ENCODE measurements at places on chromosomes 1 and 21.

DNA sequence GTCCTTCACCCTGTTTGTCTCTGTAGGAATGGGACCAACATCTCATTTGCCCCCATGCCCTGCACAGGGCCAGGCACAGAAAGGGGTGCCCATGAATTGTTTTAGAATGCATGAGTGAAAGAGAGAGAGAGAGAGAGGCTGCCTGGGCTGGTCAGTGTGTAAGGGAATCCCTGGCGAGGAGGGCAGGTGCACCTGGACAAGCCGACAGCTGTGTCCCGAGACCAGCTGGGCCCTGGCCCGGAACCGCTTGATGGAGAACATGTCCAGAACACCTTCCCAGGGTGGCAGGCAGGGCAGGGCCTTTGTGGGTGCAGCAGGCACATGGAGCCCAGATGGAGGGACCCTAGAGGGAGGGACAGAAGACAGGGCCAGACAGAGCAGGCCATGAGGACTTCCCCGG lies 22.7 kb downstream of the SPOCD1 start:
- DNase-seq = no peak

DNA sequence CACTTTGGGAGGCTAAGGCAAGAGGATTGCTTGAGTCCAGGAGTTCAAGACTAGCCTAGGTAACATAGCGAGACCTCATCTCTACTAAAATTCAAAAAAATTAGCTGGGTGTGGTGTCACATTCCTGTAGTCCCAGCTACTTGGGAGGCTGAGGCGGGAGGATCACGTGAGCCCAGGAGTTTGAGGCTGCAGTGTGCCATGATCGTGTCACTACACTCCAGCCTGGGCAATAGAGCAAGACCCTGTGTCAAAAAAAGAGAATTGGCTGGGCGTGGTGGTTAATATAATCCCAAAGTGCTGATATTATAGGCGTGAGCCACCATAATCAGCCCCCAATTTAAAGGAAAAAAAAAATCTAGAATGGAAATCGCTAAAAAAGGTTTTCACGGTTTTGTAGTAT lies 7.0 kb downstream of the MACO1 start:
- DNase-seq = no peak

DNA sequence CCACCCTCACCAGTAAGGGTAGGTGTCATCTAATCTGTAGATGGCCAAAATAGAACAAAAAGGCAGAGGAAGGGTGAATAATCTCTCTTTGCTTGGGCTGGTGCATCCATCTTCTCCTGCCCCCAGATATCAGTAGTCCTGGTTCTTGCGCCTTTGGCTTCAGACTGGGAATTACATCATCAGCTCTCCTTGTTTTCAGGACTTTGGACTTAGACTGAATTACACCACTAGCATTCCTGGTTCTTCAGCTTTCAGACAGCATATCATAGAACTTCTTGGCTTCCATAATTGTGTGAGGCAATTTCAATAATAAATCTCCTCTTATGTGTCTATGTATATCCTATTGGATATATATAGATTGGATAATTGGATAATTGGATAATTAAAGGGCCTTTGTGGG lies 403.0 kb upstream of the USP24 start:
- DNase-seq = no peak

DNA sequence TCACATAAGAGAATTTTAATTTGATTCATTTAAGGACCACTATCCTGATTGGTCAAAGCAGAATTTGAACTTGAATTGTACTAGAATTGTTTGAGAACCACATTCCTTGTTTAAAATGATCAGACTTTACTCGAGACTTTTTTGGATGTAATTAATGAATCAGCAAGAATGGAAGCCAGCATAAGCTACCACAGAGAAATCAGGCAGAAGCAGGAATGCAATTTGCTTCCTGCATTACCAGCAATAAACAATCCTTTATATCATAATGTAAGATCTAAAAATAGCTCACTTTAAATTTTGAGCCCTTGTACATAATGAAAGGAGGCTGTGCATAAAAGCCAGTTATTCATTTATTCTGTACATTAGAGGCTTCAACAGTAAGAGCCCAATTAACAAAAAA lies 119.8 kb upstream of the BACE2 start:
- no peak for DNase-seq

DNA sequence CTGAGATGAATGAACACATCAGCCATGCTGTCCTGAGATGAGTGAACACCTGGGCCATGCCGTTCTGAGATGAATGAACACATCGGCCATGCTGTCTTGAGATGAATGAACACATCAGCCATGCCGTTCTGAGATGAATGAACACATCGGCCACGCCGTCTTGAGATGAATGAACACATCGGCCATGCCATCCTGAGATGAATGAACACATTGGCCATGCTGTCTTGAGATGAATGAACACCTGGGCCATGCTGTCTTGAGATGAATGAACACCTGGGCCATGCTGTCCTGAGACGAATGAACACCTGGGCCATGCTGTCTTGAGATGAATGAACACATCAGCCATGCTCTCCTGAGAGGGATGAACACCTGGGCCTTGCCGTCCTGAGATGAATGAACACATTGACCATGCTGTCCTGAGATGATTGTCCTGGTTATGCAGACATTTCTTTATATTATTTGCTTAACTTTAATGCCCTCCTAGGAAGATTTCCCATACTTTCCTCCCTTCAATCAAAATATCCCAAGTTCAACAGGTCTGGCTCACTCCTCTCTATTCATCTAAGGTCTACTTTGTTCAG lies 48.6 kb upstream of the COL6A1 start:
- DNase-seq = no peak

GRCh38 chr1:167443757-167444156 lies 74.6 kb downstream of the CD247 start:
- DNase-seq = no peak

- DNase-seq = no peak
These were observed 21.1 kb downstream of the ESRRG start for GRCh38 chr1:216702170-216702569.

GRCh38 chr1:247331525-247332214 lies at the start of gene ZNF496:
Gene ZNF496 (minus strand): TSS chr1:247331867. CDS start chr1:247329578, 2,289 bp downstream.
- DNase-seq = peak; percentile 60

GRCh38 chr1:230824551-230824918 lies 43.8 kb downstream of the C1orf198 start:
- DNase-seq = no peak

DNA sequence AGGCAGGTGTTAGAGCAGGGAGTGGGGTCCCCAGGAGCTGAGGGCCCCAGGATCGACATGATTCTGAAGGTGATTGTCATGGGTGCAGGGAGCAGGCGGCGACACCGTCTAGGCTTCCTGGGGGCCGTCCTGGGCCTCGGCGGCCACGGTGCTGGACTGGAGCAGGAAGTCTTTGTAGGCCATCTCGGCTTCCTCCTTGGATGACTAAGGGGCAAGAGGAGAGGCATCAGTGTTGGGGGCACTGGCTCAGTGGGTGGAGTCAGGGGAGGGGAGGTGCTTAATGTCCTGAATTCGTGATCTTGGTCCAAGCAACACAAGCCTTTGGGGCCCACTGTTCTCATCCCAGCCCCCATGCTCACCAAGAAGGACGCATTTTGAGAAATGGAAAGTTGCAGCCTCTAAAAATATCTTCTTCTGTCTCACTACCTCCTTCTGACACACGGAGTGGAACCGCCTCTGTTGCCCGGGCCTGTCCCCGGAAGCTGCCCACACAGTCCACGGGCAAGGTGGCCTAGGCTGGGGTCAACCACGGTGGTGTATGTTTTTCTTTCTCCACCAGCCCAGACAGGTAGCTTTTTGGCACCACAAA lies 8.6 kb upstream of the FCMR start:
- DNase-seq = no peak

DNA sequence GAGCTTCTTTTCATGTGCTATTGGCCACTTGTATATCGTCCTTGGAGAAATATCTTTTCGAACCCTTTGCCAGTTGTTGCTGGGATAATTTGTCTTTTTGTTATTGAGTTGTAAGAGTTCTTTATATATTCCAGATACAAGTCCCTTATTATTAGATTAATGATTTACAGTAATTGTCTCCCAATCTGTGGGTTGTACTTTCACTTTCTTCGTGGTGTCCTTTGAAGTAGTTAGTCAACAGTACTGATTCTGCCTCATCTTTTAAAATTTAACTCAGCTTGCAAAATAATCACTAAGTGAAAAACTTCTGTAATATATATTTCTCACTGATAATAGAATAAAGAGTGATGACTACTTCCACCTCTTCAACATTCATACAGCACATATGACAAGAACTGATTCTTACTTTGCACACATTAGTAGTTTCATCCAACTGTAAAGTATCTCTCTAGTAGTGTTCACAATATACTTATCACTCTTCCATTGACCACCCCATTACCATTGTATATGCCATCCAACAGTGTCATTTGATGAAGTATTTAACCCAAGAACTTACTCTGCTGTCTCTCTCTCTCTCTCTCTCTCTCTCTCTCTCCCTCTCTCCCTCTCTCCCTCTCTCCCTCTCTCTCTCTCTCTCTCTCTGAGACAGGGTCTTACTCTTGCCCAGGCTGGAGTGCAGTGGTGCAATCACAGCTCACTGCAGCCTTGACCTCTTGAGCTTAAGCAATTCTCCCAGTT lies 104.2 kb upstream of the DMRTA2 start:
- DNase-seq = no peak

DNA sequence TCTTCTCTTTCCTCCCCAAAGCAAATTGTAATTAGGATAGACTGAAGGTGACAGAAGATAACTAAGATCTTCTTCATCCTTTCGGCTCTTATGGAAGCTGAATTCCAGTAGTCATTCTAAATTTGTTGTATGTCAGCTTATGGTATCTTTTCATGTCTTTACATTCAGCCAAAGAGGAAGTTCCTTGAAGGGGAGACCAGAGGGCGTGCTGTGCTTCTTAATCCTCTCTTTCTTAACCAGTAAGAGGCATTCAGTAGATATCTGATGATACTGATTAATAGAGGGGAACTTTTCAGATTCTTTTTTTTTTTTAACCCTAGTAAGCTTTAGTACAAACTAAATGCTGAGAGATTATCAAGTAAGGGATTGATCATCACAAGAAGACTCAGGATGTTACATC lies 102.3 kb downstream of the OSBPL9 start:
- no peak for DNase-seq
